Bronchus fibroblast of lung (primary cell): ENCODE measurements at places on chromosomes 1 and 21. TPM values are rescaled to one million over a fixed set of nuclear protein-coding genes. Genes with fewer than 3 reads are reported as not detected.

IGSF3 gene
- total RNA-seq, result 0.34 and 0.45 TPM in 2 replicates

C1orf35 gene
- total RNA-seq, result 12.6 and 16.0 TPM in 2 replicates

AGT gene
- total RNA-seq, result under 0.01 and 0.17 TPM in 2 replicates

YARS1 gene
- total RNA-seq, result 157 and 161 TPM in 2 replicates

SPRR3 gene
- not detected in 2 replicates for total RNA-seq

GBP6 gene
- total RNA-seq, result not detected in 2 replicates

TRABD2B gene
- not detected in 2 replicates for total RNA-seq

RCSD1 gene
- total RNA-seq, result under 0.01 TPM in 2 replicates

IVL gene
- not detected in 2 replicates for total RNA-seq

RPTN gene
- not detected in 2 replicates for total RNA-seq

PCAT6 gene
- 0.50 and 0.89 TPM in 2 replicates for total RNA-seq

HUNK gene
- total RNA-seq, result under 0.01 and 0.34 TPM in 2 replicates

CDCA8 gene
- total RNA-seq, result 45.2 and 47.4 TPM in 2 replicates

OR2T33 gene
- not detected in 2 replicates for total RNA-seq

AGMAT gene
- 2.1 and 3.9 TPM in 2 replicates for total RNA-seq

SF3B4 gene
- total RNA-seq, result 9.8 and 13.4 TPM in 2 replicates

NBPF4 gene
- not detected in 2 replicates for total RNA-seq

RAB42 gene
- total RNA-seq, result 6.2 and 7.4 TPM in 2 replicates

DNAJC6 gene
- 0.45 and 0.50 TPM in 2 replicates for total RNA-seq

PMVK gene
- total RNA-seq, result 9.2 and 11.4 TPM in 2 replicates

NOTCH2NLA gene
- 17.8 and 18.9 TPM in 2 replicates for total RNA-seq

TMCC2 gene
- 2.4 and 3.4 TPM in 2 replicates for total RNA-seq

CELA2B gene
- not detected in 2 replicates for total RNA-seq

CFHR2 gene
- not detected in 2 replicates for total RNA-seq

KCNJ15 gene
- total RNA-seq, result 0.15 TPM in 1 of 2 replicates, not detected in the other

CHIA gene
- total RNA-seq, result not detected in 2 replicates

PLPPR5 gene
- total RNA-seq, result under 0.01 TPM in 2 replicates

LCE1C gene
- total RNA-seq, result not detected in 2 replicates

IL22RA1 gene
- not detected in 2 replicates for total RNA-seq

EPRS1 gene
- 76.6 and 96.2 TPM in 2 replicates for total RNA-seq

SIK1 gene
- 0.17 TPM in 1 of 2 replicates, not detected in the other for total RNA-seq

LRRN2 gene
- total RNA-seq, result not detected in 2 replicates

COL24A1 gene
- 0.15 and 0.34 TPM in 2 replicates for total RNA-seq

CTBS gene
- total RNA-seq, result 6.9 and 7.0 TPM in 2 replicates

DNMT3L gene
- not detected in 2 replicates for total RNA-seq

TMEM82 gene
- total RNA-seq, result not detected in 2 replicates

KCNK1 gene
- total RNA-seq, result 1.8 and 2.7 TPM in 2 replicates

OMA1 gene
- 10.1 and 25.7 TPM in 2 replicates for total RNA-seq

CD1D gene
- 0.67 and 0.89 TPM in 2 replicates for total RNA-seq

EVA1B gene
- 319 and 343 TPM in 2 replicates for total RNA-seq

SLC41A1 gene
- total RNA-seq, result 10.1 and 13.4 TPM in 2 replicates

PROX1 gene
- under 0.01 TPM in 1 of 2 replicates, not detected in the other for total RNA-seq

PKLR gene
- total RNA-seq, result not detected in 2 replicates

CACHD1 gene
- total RNA-seq, result 2.4 and 2.7 TPM in 2 replicates

SIPA1L2 gene
- 2.4 and 2.5 TPM in 2 replicates for total RNA-seq

TRNP1 gene
- 215 and 217 TPM in 2 replicates for total RNA-seq

RHBDL2 gene
- total RNA-seq, result not detected in 2 replicates

CA14 gene
- total RNA-seq, result not detected in 2 replicates

RAB25 gene
- total RNA-seq, result 0.15 TPM in 1 of 2 replicates, not detected in the other

CNR2 gene
- not detected in 2 replicates for total RNA-seq

GPR52 gene
- total RNA-seq, result not detected in 2 replicates

RHD gene
- under 0.01 TPM in 1 of 2 replicates, not detected in the other for total RNA-seq

LRRC8C gene
- total RNA-seq, result 8.2 and 10.4 TPM in 2 replicates

RBM8A gene
- total RNA-seq, result 181 and 204 TPM in 2 replicates
